Breast epithelium (tissue), 4 donors: ENCODE measurements at places on chromosomes 2 and 18. TPM values are rescaled to one million over a fixed set of nuclear protein-coding genes. Genes with fewer than 3 reads are reported as not detected.

The CD28 gene
- 2.9 TPM for total RNA-seq

GRCh38 chr2:173164396-173164795 lies 88.8 kb downstream of the MAP3K20 start:
- no peak for DNase-seq

GRCh38 chr18:42310956-42311355 lies 355.9 kb downstream of the PIK3C3 start:
- DNase-seq, result no peak

The TRIB2 gene
- total RNA-seq, result 49.6 TPM

The TRABD2A gene
- total RNA-seq, result 2.2 TPM

The ITM2C gene
- 24.5 TPM for total RNA-seq

DNA sequence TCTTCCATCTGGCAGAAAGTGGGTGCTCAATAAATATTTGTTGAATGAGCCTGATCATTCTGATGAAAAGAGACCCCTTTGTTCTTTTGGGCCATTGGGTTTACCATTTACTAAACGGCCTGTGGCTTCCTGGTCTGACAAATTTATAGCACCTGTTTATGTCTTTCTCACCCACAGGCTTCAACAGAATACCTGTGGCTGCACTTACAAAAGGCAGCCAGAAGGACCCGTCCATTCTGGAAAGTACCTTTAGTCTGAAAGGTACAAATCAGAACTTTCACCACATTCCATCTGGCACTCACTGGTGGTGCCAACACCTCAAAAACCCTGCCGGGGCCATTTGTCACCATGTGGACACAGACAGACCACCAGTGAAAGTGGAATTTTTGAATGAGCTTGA lies 167.5 kb downstream of the ETAA1 start:
- no peak for DNase-seq

The CMPK2 gene
- total RNA-seq, result 3.3 TPM
